Jurkat, Clone E6-1 (cell line): ENCODE measurements at places on chromosomes 13 and 19.
A peak's percentile ranks its signal among the peaks of the same experiment; 100 is the strongest.

DNA sequence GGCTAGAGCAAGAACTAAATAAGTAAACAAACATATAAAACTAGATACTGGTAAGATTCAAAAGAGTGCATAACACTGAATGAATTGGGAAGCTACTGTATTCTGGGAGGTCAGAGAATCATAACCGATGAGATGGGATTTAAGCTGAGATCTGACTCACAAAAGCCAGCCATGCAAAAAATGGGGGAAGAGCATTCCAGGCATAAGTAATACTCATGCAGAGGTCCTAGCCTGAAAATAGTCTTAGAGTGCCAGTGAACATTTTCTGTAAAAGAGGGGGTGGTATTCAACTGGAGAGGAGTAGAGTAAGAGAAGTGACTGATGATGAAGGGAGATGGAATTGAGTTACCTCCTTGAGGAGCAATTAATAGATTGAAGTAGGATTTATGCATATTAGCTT lies 872.0 kb upstream of the GPC6 start:
- no peak for DNase-seq

DNA sequence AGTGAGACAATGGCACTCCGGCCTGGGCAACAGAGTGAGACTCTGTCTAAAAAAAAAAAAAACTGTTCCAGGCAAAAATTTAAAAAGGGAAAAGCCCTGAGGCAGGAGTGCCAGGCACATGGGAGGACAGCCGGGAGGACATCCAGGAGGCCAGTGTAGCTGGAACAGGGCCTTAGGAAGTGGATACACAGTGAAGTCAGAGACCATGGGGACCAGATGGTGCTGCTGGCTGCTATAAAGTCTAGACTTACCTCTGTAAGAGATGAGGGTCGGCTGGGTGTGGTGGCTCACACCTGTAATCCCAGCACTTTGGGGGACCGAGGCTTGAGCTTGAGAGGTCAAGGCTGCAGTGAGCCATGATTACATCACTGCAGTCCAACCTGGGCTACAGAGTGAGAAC lies 15.0 kb downstream of the HAS1 start:
- DNase-seq: no peak

DNA sequence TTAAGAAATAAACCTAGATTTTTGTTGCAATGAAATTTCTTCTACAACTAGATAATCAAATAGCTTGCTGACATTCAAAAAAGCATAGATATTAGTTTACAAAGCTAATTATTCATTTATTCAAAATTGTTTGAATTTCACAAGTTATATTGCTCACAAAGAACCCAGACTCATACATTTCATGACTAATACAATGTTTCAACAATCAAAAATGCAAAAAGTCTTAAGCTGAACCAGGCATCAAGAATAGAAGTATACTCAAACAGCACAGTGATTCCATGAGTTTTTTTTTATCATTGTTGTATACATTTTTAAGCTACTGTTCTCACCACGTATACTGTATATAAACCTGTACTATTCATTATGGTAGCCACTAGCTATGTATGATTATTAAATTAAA lies 51.0 kb downstream of the DIAPH3 start:
- DNase-seq: no peak

DNA sequence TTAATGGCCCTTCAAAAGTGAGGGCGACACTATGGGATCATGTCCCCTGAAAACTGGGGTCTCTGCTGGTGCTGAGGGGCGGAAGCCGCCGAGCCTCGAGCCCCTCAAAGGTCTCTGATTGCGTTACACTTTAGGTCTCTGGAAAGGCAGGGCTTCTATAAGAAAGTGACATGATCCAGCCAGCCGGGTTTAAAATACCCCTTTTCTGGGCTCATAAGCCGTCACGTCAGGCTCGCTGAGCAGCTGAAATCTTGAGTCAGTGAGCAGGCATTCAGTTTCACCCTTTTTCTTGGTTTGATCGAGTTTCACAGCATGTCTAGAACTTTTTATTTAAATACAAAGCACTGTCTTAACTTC lies 600 bp upstream of the HMGB1 start:
- peak; percentile 35 for DNase-seq

- no peak for DNase-seq
Observed at GRCh38 chr13:48579165-48579918, 46.5 kb upstream of the RCBTB2 start.

DNA sequence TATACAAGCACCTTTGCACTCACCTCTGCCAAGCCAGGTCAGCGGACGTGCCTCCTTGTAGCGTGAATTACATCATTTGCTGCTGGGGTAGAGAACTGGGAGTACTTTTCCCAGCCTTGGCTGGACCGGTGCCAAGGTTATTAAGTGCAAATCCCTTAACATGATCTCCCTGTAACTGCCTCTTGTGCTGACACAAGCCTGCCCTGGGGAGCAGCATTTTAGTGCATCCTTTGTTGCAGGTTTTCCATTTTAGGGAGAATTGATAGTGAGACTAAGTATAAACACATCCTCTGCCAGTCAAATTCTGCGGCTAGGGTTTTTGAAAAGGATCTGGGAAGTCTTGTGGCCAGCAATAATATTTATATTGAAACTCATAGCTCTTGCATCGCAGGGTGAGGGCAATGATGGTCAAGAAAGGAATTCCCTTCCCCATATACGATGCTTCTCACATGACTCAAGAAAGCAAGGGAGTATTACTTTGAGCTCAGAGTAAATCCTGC lies 32.7 kb upstream of the DCLK1 start:
- no peak for DNase-seq

- DNase-seq: no peak
Observed at GRCh38 chr13:86020351-86021002, 221.3 kb upstream of the SLITRK6 start.

DNA sequence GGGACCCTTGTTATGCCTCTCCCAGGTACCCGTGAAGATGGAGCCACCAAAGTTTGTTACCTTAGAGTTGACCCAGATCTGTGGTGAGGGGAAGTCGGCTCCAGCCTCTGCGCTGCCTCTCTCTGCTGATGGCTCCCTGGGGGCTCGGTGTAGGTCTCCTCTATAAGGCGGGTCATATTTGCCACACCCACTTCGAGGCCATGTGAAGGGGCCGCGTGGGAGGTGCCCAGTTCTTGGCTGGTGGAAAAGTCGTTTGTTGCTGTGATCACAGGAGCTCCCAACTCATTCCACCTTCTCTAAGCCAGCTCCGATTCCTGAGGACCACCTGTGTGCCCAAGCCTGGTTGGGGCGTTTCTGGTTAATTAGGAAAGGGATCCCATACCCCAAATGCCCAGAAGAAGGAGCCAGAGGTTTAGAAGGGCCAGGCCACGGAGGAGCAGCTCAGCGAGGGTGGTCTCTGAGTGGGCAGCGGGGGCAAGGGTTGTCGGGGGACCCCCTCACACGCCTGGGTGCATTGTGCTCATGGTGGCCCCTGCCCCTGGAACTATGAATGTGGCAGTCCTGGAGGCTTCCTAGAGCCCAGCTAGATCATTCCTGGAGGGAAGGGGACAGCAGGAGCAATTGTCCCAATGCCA lies 296.5 kb downstream of the ZNF536 start:
- DNase-seq: no peak

GRCh38 chr13:110458017-110458416 lies 103.5 kb downstream of the RAB20 start:
- no peak for DNase-seq

DNA sequence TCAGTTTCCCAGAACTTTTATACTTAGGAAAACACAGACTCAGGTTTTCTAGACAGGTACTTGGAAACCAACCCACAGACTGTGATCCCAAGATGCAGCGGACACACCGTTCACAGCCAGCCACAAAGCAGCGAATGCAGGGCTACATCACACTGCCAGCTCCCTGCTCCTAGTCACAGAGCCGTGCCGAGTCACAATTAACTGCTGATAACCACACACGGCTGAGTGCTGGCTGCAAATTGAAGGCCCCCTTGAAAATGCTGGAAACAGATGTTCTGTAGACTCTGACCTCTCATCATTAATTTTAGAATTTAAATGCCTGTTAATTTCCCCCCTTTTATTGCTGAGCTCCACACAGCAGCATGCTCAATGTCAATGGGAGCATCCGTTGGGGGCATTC lies 78.6 kb upstream of the SIAH3 start:
- DNase-seq: no peak

DNA sequence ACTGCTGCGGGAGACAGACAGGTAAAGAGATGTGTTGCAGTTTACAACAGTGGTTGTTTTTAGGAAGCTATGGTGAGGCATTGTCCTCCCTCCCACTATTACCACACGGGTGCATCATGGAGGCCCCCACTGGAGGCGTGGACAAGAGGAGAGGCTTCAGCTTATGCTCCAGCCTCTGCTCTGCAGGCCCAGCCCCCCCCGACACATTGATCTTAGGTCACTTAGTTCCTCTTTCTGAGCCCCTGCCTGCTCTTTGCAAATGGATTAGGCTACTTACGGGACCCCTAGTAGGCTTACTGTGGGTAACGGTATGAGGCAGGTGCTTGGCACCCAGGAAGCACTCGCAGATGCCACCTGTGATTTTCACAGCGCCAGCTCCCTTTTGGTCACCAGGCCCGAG lies 123.9 kb downstream of the SLC7A1 start:
- no peak for DNase-seq

DNA sequence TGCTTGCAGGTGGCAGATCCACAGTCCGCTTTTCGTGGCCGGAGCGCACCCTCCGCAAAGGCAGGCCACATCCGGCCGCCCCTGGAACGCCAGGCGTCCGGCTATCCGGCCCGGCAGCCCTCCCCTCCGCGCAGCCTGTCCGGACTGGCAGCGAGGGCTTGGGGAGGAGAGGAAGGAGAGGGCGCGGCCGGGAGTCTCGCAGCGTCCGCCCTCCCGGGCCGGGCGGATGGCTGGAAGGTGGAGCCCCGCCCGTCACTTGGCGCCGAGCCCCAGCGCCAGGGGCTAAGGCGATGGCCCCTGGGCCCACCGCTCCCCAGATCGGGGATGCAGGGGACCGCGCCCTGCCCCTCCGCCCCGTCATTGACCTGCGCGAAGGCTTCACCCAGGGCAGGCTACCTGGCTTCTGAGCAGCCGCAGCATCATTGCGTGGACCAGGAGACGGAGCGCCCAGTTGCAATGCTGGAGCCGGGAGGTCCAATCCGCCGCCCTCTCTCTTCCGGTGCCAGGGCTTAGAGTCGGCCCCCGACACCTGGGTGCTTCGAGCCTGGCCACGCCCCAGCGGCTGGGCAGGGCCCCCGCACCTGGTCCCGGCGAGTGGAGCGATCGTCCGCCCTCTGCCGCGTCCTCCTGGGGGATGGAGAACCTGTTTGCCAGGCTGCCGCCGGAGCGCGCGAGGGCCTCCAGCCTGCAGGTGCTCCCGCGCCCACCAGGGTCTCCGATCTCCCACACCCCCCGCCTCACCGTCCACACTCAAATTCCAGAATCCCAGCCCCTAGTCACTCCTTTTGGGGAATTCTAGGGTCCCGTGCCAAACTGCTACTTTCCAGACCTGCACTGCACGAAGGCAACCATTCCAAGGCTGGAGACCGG lies at the start of gene FUT1:
TSS of gene FUT1 (minus strand) at position 146 of the 870 bp plus-strand sequence. CDS start 1,360 bp downstream, outside the sequence.
- no peak for DNase-seq

DNA sequence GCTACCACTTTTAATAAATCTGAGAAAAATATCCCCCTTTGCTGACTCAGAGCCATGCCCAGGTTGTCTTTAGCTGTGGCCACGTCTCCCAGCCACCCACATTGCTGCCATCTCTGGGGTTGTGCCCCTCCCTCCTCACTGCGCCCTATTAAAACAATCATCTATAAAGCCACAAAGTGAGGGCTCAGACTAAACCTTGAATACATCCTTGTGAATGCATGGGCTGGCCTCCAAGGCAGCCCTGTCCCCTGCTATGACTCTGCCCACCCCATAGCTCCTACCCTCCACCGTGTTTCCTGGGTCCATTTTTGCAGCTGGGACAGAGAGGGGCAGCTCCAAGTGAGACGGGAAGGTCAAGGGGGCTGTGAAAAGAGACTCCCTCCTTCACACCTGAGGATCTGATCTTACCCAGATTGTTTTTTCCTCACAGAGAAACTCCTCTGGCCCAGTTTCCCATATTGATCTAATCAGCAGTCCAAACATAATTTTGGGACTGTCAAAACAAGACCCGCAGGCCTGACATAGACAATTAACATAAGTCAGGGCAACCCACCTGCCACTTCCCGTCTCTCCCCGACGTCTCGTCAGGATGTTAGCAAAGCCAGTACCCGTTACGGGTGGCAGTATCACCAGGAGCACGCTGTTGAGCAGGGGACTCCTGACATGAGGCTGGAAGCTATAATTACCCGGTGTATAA lies 199.0 kb downstream of the KATNAL1 start:
- no peak for DNase-seq

DNA sequence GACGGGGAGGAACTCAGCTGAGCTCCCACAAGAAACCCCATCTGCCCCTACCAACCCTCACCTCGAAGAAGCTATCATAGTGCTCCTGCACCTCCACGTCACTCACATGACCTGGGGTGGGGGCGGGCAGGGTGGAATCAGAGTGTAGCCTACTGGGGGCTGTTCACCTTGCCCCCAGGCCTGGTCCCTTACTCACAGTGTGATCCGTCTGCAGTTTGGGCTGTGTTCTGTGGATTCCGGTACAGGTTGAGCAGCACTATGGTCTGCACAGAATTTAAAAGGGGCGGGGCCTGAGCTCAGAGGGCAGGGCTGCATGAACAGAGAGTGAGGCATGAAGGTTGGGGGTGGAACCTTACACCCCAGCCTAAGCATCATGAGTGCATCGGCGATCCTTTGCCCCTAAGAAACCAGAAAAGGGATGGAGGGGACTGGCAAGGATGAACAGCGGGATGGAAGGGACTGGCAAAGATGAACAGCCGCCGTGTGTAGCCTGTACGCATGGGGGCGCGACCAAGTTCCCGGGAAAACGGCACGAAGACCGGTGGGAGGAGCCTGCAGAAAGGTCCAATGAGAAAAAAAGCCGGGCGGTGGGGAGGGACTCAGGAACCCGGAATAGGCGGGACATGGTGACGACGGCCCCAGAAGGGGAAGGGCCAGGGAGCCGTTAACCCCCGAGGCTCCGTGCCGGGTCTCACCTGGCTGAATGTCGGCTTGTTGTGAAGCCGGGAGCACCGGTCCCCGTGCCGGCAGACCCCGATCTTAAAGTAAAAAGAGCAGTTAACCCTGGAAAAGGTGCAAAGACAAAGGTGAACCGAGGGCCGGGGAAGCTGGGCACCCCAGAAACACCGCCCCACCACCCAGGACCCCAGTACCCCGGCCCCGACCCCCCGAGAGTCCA lies 539 bp downstream of the U2AF1L4 start:
- DNase-seq: peak; percentile 94

- DNase-seq: no peak
Observed at GRCh38 chr19:49129238-49129583, 9.9 kb downstream of the PPFIA3 start.

GRCh38 chr13:107834717-107835116 lies 380.6 kb downstream of the LIG4 start:
- no peak for DNase-seq

GRCh38 chr13:40407567-40407966 lies 258.9 kb downstream of the FOXO1 start:
- DNase-seq: no peak

- DNase-seq: no peak
Observed at GRCh38 chr13:87884884-87885283, 213.7 kb downstream of the SLITRK5 start.

- DNase-seq: no peak
Observed at GRCh38 chr13:23639674-23640073, 69.5 kb downstream of the TNFRSF19 start.
